ENCODE measurements at places on chromosomes 1 and 21.

- DNase-seq: no peak
Measured at GRCh38 chr1:40475268-40475667, 1.8 kb upstream of the ZFP69 start.

GRCh38 chr1:27049607-27050006, 37.0 kb upstream of the TENT5B start:
- DNase-seq: no peak

GRCh38 chr1:39859859-39860812, 23.2 kb downstream of the TRIT1 start:
- no peak for DNase-seq

GRCh38 chr1:41640141-41640751, 155.8 kb upstream of the EDN2 start:
- no peak for DNase-seq

DNA sequence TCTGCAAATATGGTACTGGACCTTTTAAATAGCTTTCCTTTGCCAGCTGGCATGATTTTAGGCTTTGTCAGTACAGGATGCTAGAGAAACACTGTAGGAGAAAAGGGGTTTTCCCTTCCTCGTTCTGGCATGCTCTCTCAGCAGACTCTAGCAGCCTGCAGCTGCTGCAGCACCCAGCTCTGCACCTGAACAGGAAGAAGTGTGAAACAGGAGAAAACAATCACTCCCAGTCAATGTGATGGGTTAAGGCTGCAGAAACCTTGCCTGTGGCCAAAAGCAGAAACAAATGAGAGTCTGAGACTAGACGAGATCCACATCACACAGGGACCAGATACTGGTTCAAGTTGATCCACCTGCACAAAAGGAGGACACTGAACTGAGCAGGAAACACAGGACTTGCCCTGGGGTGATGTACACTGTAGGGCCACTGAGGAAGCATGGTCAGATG, 21.2 kb downstream of the OVGP1 start:
- DNase-seq: no peak

- no peak for DNase-seq
Measured at GRCh38 chr1:231092380-231092779, 52.3 kb upstream of the FAM89A start.

GRCh38 chr1:43466403-43466802, 12.7 kb upstream of the HYI start:
- DNase-seq: no peak

- DNase-seq: no peak
Measured at GRCh38 chr1:200634261-200635122, 13.9 kb upstream of the KIF14 start.

DNA sequence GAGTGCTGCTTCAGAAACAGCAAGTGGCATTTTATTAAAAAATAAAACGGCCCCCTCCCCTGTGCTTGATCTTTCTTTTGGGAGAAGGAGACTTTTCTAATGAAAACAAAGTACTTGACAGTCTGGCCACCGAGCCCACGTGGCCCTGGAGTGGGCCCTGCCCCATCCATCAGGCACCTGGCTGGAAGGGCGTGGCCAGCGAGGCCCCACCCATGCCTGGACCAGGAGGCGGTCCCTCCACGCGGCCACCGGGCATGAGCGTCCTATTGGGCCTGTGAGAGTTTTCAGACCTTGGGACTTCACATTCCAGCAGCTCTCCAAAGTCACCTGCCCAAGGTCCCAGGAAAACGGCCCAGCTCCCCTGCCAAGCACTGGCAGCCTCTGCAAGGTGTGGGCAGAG, 144.7 kb downstream of the CASZ1 start:
- DNase-seq: no peak

DNA sequence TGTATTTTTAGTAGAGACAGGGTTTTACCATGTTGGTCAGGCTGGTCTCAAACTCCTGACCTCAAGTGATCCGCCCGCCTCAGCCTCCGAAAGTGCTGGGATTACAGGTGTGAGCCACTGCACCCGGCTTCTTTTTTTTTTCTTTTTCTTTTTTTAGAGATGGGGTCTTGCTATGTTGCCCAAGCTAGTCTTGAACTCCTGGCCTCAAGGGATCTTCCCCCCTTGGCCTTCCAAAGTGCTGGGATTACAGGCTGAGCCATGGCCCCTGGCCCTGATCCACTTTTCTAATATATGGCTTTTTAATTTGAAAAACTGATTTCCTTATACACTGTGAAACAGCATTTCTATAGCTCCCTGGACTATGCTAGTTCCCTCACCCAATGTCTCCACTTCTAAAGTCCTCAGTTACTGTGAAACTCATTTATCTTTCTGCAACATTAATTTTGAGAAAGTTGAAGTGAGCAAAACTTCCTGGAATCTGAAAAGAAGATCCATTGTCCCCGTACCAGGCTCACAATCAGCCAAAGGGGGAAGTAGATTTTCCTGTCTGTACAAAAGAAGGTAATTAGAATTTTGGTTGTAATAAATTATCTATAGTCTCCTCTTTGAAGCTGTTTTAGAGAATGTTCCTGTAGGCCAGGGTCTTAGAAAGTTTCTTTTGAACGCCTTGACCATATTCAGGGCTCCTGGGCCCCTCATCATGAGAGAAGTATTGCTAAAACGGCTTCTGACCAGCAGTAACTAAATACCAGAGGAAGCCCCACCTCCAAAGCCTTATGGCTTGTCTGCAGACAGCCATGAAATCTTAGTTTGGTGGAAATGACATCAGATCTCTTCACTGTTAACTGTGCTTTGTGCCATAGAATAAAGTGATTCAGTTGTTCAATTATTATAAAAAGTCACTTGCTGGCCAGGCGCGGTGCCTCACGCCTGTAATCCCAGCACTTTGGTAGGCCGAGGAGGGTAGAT, 34.9 kb downstream of the DEGS1 start:
- DNase-seq: no peak

DNA sequence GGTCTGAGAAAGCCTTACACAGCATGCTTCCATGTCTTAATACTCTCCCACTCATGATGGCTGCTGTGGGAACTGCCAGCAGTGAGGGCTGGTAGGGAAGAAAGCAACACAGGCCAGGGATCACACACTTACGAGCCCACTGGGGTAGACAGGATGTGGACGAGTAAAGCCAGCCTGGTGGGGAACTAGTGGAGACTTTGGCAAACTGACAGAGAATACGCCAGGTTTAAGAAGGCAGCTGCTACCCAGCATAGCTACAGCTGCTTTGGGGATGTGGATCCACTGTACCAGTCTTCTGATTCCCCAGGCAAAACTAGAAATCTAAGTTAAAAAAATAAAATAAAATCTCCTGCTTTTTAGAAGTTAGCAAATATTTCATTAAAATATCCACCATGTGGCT, 664.0 kb downstream of the SMYD3 start:
- no peak for DNase-seq

- no peak for DNase-seq
Measured at GRCh38 chr21:36156815-36157670, at the start of gene DOP1B. Gene DOP1B (plus strand): TSS chr21:36156824. CDS start chr21:36164734, 7,910 bp downstream.

DNA sequence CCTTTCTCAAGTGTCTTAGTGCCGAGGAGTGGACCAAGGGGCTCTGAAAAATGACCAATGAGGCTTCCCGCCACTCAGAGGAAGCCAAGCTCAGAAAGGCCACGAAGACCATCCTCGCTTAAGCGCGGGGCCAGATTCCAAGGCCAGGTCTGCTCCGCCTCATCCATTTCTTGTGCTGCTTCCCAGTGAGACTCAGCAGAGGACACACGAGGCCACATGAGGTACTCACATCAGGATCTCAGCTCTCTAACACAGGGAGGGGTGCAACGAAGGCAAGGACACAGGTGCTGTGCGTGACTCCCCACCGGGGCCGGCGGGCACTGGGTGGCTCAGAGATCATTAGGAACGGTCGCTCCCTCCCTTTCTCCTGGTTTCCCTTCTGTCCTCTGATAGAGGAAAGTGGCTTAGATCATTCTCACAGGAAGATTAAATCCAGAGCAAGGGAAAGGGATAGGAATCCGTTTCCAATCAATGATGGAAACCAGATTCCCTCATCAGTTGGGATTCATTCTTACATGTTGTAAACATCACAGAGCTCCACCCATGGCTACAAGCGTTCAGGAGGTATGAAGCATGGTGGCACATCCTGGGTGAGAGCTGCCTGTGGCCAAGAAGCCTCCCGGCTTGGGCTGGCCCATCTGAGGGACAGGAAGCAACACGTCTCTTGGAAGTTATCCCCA, 46.7 kb downstream of the CAPZB start:
- no peak for DNase-seq

GRCh38 chr1:152533327-152533938, 19.2 kb downstream of the CRCT1 start:
- no peak for DNase-seq

DNA sequence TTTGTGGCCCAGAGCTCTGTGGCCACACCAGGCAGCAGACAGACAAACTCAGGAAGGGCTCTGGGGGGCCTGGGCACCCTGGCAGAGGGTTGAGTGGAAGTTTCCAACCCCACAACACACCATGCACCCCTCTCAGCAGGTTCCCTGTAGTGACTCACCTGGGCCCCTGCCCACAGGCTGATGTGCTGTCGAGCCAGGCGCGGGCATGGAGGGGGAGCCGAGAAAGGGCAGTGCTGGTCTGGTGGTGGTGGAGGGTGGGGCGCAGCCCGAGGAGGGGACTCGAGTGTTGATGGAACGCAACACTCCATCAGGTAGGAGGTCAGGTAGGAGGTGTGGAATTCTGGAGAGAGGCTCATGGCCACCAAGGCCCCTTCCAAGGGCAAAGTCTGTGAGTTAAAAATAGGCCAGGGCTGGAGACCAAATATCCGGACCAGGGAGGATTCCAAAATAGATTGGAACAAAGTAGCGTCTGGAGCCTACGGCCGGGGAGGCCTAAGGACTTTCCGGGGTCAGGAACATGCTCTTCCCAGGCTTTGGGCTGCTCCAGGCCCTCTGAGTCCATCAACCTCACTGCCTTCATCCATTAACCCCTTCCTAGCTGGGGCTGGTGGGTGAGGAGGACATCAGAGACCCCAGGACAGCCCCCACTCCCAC, 191.5 kb upstream of the AJAP1 start:
- no peak for DNase-seq

- peak; percentile 47 for DNase-seq
Measured at GRCh38 chr1:32249831-32250525, 1.1 kb upstream of the LCK start.

- no peak for DNase-seq
Measured at GRCh38 chr1:230693221-230693620, 20.7 kb downstream of the AGT start.

DNA sequence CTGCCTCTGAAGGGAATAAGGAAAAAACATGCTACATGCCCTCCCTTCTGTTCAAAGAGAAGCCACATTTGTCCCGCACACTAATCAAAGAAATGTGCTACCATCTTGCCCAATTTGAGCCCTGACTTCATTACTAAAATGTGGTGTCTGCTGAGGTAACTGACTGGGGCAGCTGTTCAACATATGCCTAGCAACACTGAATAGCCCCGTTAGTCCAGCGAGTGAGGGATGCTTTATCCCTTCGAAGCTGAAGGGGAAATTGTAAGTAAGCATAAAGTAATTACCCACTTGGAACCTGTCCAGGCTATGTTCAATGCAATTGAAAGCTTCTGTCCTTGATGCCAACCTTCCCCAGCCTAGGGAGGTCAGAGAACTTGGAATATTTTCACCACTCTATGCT, 310.6 kb downstream of the SEC16B start:
- no peak for DNase-seq

DNA sequence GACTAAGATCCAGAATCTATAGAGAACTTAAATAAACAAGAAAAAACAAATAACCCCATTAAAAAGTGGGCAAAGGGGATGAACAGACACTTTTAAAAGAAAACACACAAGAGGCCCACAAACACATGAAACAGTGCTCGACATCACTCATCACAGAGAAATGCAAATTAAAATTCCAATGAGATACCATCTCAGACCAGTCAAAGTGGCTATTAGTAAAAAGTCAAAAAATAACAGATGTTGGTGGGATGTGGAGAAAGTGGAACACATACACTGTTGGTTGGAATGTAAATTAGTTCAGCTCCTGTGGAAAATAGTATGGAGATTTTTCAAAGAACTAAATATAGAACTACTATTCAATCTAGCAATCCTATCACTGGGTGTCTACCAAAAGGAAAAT, 143.1 kb downstream of the IFI44 start:
- DNase-seq: no peak

DNA sequence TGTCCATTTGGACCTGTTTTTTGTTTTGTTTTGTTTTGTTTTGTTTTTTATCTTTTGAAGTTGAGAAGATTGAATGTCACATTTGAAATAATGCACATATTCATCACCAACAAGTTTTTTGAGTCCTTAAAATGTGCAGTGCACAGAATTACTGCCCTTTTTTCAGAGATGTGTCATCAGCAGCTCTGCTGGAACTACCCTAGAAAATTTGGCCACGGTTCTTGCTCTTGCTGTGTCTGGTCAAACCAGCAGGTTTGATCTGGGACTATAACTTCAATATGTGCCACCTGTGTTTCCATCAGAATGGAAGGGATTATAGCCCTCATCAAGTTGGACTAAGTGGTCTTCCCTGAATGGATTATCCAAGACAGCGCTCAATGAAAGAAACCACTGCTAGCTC, 24.1 kb upstream of the CNN3 start:
- DNase-seq: no peak

- no peak for DNase-seq
Measured at GRCh38 chr1:203519053-203519840, 25.3 kb downstream of the OPTC start.

GRCh38 chr21:28871388-28872010, 121.2 kb downstream of the LTN1 start:
- DNase-seq: no peak

DNA sequence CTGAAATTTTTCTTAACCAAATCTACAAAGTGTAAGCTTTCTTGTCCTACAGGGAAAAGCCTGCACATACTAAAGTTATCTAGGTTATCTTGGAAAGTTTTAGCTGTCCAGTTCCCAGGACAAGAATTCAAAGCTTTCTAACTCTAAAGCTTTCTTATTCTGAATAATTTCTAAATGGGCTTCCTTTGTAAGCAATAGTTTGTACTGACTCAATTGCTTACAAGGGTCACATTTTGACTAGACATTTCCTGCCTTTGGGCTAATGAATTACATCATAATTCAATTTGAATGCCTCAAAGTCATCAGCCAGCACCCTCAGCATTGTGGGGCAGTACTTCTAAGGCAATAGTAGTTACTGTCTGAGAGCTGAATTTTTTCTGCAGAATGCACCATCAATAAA, 223.0 kb downstream of the LTN1 start:
- DNase-seq: no peak

DNA sequence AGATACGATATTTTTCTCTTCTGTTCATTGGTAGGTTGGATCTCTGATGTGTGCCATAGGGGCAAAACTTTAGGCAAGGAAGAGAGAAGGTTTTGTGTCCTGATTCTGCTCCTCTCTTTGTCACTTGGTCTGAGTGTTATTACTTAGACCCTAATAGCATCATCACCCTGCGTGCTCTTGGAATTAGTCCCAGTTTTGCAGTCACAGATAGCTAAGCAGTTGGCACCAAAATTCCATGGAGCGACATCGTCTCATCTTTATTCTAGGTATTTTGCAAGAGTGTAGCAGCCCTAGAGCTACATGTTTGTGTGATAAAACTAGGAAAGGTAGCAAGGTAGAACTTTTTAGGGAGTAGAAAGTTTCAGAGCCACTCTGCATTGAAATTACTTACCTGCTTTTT, 23.8 kb downstream of the PIP5K1A start:
- DNase-seq: no peak

Data from activated CD8-positive, alpha-beta memory T cell treated with anti-CD3 and anti-CD28 coated beads for 48 hours (primary cell).